Activated CD4-positive, CD25-positive, alpha-beta regulatory T cell treated with anti-CD3 and anti-CD28 coated beads, Interleukin-2, amount 50 U/mL, for 72 hours (primary cell): ENCODE measurements at places on chromosomes 16 and 17.

- DNase-seq: no peak
Measured at GRCh38 chr16:66440271-66440802, 13.2 kb downstream of the BEAN1 start.

DNA sequence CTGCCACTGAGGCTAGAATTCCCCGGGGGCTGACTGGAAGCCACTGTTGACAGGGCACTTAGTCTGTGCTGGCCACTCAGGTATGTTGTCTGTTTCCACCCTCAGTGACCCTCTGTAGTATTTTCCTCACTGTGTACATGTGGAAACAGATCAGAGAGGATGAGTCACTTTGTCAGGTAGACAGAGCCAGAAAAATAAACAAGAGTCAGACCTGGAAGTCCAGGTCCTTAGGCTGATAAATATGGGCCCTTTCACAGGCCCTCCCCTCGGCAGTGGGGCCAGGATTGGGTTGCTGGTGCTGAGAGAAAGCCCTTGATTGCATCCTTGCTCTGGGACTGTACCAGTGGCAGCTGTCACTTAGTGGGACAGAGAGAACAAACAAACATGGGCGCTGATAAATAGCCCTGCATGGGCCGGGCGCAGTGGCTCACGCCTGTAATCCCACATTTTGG lies 21.3 kb downstream of the PGS1 start:
- no peak for DNase-seq

DNA sequence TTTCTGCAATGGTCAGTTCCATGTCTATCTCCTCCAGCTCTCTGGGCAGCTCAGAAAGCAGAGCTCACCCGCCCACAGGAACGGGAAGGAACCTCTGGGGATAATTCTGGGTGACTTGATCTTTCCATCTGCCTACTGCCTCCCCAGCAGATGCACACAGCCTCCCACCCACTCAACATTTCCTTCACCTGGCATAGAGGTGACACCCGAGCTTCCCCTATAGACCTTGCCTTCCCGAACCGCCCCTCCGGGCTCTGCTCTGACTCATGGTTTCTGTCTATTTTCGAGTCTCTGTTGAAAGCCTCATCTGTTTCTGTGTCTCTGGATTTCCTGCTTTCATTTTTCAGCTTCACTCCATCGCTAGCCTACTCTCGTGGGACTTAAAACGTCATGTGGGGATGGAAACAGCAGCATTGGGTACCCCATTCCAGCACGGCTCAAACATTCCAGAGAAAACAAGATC lies 11.4 kb downstream of the GGA3 start:
- DNase-seq: peak; percentile 56

GRCh38 chr17:79740413-79740812 lies 9.7 kb downstream of the ENPP7 start:
- no peak for DNase-seq

GRCh38 chr17:59365383-59365981 lies 34.0 kb downstream of the YPEL2 start:
- DNase-seq: no peak

GRCh38 chr17:27403480-27404005 lies 52.7 kb upstream of the KSR1 start:
- no peak for DNase-seq

DNA sequence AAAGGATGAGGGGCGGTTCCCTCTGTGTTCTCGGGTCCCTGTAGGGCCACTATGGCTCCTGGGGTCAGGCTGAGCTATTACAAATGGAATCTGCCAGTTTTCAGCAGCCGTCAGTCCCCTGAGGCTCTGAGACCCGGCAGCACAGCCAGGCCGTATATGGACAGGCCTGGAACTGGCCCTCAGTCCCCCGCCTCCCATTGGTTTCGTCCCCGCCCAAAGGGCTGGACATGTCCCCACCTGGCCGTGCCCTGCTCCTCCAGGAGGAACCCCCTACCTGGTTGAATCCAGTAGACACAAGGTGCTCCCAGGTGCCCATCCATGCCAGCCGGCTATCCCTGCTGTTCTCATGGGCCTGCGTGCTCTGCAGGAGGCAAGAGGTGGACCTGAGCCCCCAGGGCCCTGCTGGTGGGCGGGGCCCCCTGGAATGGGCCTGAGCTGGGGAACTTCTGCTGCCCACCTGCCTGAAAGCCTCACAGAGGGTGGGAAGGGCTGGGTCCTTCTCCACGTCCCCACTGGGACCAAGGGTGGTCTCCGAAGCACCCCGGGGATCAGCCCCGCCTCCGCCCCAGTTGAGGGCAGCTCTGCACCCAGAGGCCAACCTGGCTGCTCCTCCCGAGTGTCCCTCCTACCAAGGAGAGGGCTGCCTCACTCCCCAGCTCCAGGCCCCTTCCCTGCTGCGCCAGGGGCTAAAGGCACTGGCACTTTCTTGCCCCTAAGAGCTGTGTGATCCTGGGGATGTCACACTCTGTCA lies 16.8 kb downstream of the VASN start:
- DNase-seq: no peak

- DNase-seq: no peak
Measured at GRCh38 chr16:56019274-56019673, 144.1 kb upstream of the CES5A start.

GRCh38 chr16:85301231-85301630 lies 189.0 kb upstream of the CIBAR2 start:
- no peak for DNase-seq

DNA sequence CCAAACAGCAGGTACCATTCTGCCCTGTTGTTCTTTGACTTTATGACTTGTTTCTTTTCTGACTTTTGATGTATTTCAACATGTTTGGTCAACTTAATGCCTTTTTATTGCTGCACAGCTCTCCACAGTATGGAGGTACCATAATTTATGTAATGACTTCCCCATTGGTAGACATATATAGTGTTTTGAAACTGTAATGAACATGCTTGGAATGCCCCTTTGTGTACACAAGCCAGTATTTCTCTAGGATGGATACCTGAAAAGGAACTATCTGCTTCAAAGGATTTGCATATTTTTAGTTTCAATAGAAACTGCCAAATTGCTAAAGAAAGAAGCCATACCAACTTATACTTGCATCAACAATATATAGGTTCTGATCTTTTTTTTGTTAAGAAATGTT lies 66.1 kb downstream of the NOG start:
- DNase-seq: no peak

DNA sequence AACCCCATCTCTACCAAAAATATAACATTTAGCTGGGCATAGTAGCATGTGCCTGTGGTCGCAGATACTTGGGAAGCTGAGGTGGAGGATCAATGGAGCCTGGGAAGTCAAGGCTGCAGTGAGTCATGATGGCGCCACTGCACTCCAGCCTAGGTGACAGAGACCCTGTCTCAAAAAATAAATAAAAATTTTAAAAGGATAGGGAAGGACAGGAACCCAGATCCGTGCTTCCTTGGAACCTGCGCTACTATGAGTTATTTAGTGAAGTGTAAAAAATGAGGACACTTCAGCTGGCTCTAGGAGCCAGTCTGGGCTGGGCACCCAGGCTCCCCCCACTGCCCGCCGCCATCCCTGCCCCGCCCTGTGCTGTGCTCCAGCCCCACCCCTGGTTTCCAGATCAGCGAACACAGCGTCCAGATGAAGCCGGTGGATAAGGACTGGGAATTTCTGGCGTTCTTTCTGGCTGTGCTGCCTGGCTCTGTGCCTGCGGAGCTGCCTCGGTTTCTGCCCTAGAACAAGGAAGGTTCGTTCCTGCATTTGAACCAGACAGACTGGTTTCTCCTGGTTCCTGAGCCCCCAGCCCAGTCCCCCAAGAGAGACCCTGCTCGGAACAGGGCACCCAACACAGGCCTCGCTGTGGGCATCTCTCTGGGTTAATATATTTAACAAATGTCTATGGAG lies 18.5 kb downstream of the PLLP start:
- DNase-seq: no peak

DNA sequence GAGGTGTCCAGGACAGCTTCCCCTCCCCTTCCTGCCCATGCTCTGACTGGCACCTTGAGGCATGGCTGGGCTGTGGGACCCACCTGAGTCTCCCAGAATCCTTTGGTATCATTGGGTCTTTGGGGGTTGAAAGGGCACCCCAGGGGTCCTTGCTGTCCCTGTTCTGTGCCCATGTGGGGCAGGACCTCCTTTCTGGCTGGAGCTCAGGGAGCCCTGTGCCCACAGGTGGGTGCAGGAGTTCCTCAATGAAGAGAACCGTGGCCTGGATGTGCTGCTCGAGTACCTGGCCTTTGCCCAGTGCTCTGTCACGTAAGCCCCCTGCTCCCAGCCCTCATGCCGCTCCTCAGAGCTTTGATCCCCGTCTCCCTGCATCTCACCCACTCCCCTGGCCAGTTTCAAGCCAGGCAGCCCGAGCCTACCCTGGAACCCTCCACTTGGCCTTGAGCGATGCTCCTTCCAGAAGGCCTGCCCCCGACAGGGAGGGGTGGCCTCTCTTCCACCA lies 11.8 kb downstream of the FMNL1 start:
- no peak for DNase-seq

DNA sequence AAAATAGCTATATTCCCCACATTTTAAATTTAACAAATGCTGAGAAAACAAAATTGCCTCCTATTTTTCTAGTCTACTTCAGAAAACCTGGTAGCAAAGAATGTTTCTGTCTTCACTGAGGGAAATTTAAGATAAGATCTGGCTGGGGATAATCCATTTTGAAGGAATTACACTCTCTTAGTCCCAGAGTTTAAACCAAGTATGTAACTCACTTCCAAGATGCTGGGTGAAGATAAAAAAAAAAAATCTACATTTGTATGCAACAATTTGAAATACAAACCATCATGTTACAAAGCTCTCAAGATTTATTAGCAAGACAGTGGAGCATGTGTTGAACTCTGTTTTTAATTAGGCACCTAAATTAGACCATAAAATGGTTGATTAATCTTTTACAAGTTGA lies 5.7 kb downstream of the HS3ST3B1 start:
- DNase-seq: no peak

DNA sequence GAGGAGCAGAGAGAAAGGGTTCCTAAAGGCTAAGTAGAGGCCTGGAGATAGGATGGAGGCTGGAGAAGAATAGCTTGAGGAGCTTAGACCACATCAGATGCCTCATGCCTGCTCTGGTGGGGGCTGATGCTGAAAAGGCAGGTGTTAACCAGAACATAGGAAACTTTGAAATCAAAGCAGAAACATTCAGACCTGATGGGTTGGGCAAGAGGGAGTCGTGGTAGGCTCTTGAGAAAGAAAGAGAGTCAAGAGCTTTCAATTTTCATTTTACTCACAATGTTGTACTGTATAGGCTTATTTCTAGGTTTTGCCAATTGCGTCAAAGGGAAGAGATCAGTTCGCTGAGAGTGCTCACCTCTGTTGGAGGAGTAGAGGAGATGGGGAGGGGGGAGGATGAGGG lies 406.6 kb upstream of the SALL1 start:
- no peak for DNase-seq

GRCh38 chr17:34377078-34377823 lies 14.2 kb upstream of the CCL1 start:
- no peak for DNase-seq

DNA sequence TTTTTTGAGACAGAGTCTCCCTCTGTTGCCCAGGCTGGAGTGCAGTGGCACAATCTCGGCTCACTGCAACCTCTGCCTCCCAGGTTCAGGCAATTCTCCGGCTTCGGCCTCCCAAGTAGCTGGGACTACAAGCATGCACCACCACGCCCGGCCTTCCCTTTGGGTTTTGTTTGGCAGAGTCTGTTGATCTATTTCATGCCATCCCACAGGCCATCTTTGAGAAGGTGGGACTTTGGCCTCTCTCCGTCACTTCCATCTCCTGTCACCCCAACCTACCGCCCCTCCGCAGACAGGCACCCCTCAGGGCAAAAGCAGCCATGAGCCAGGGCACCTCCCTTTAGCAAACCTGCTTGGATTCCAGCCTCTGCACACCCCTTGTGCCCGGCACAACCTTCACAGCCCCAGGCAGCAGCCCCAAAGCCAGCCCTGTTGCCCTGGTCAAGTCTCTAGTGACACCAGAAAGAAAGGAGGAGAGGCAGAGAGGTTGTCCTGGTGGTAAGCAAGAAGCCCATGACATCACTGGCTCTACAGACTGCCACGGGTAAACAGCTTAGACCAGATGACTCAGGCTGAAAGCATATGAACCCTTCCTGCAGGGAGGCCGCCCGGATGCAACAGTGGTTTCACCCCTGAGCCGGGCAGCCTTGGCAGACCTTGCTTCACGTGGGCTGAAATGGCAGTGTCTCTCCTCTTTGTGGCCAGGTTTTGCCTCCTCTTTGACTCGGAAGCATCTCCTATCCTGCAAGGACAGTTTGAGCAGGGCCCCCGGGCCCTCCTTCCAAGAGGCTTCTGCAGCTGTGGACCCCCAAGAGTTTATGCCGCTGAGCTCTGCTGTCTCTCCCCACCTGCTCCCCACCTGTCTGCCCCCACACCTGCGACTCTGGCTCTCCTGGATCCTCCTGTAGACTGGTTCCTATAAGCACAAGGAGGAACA lies 8.1 kb upstream of the TIMP2 start:
- DNase-seq: no peak

DNA sequence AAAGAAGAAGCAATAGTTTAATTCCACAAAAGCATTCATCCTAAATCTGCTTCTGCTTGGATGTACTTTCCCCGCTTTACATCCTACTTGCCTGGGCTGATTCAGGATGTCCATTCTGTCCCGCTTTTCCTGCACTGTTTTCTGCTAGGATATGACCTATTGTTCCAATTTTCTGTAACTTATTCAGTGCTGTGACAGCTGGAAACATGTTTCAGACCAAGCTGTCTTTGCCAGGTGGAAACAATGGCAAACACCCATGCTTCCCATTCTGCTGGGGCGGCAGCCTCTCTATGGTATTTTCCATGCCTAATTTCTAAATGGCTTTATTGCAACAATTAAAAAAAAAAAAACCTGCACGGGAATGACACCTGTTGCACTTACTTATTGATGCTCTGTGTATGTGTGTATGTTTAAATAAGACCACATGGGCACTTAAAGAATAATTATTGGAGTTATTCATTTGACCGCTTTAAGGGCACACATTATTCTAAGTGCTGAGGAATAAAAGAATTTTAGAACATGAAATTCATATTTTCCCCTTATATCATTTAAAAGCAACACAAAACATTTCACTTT lies 21.0 kb downstream of the COQ7 start:
- no peak for DNase-seq

- DNase-seq: no peak
Measured at GRCh38 chr17:67119102-67119501, 74.7 kb downstream of the CACNG1 start.

- DNase-seq: no peak
Measured at GRCh38 chr16:85350973-85351372, 238.7 kb upstream of the CIBAR2 start.

DNA sequence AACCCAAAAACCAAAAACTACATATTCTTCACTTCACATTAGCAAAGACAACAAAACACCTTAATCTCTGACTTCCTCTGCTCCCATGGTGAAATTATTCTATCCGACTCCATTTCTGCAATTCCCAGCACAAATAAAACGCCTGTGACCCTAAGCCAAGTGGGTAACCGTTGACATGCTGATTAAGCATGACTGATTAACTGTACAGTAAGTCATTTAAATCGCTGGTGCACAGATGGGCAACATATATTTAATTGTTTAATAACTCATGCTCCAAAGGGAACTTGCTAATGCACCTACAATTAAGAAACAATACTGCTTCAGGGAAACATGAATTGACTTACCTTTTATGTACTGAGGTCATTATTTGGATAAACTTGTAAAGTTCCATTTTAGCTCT lies 436.7 kb downstream of the KIF2B start:
- no peak for DNase-seq

GRCh38 chr17:2897605-2898004 lies 101.4 kb downstream of the RAP1GAP2 start:
- DNase-seq: no peak
